Activated naive CD4-positive, alpha-beta T cell treated with anti-CD3 and anti-CD28 coated beads for 36 hours (primary cell): ENCODE measurements at places on chromosomes 5 and 9.

- no peak for DNase-seq
Measured at GRCh38 chr5:159844267-159845121, 71.8 kb upstream of the ADRA1B start.

- DNase-seq, result no peak
Measured at GRCh38 chr9:71793386-71794105, 25.2 kb upstream of the CEMIP2 start.

DNA sequence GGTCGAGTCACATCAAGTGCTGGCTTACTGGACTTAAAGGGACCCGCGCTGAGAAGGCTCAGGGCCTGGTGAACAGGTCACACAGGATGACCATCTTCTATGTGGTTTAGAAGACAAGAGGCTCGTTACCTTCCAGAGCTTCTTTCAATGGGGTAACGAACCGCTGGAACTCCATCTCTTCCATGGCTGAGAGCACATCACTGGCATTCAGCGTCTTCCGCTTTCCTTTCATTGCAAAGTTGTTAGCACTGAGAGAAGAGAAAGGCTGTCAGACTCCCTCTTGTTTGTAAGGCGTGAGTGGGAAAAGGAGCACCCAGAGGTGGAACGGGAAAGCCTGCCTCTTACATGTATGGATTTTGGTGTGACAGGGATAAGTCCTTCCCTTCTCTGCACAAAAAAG is 994 bp downstream of the POLE3 start:
- no peak for DNase-seq

DNA sequence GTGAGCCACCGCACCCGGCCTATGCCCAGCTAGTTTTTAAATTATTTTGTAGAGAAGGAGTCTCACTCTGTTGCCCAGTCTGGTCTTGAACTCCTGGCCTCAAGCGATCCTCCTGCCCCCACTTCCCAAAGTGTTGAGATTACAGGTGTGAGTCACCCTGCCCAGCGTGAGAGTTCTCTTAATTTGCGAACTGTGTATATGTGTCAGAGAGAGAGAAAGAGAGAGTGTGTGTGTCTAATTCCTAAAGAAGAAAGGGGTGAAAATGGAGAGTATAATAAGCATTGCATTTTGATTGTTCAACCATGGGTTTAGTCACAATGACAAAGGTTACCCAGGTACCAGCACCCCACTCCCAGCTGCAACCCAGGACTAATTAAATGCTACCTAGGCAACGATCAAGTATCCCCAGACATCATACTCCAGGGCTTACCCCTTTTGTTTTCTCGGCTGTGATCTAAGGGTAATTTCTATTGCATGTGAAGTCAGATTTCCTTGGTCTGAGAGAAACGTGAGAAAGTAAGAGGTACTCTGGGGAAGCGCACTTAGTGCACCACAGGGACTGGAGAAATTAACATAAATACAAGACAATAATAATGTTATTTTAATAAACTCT is 16.6 kb downstream of the MAP1B start:
- no peak for DNase-seq

DNA sequence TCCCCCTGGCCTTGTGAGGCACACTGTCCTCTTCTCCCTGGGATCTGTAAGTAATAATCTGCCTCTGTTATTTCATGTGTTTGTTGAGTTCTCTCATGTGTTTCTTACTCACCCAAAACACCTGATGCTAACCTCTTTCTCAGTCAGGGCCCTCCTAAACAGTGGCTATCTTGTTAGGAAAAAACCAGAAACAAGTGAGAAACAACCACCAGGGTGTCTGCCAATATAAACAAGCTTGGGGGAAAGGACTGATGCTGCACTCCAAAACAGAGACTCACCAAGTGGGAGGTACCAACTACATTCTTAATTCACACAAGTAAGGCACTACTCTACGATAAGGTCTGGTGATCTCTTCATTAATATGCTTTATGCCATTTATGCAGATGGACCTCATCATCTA is 564.4 kb downstream of the SEMA5A start:
- no peak for DNase-seq

- DNase-seq, result no peak
Measured at GRCh38 chr9:76431601-76432000, 27.4 kb upstream of the GCNT1 start.
